ENCODE measurements at places on chromosomes 2 and 18.

GRCh38 chr2:15940661-15941480 is 521 bp downstream of the MYCN start:
- DNase-seq: no peak

GRCh38 chr2:60847854-60848253 is 33.5 kb upstream of the REL start:
- no peak for DNase-seq

GRCh38 chr2:166862468-166863132 is 25.7 kb upstream of the XIRP2 start:
- DNase-seq: no peak

- DNase-seq: no peak
Measured at GRCh38 chr2:98869272-98869641, 66.8 kb downstream of the CRACDL start.
